Pulmonary artery endothelial cell (primary cell): ENCODE measurements at places on chromosomes 5 and 9. TPM values are rescaled to one million over a fixed set of nuclear protein-coding genes. Genes with fewer than 3 reads are reported as not detected.

Gene TOR4A
- total RNA-seq, result 28.9 and 35.3 TPM in 2 replicates

Gene SVEP1
- 0.20 and 0.46 TPM in 2 replicates for total RNA-seq

Gene MRRF
- 41.3 and 42.6 TPM in 2 replicates for total RNA-seq

Gene CRHBP
- 0.18 TPM in 1 of 2 replicates, not detected in the other for total RNA-seq

Gene ARID3C
- 0.07 and 0.13 TPM in 2 replicates for total RNA-seq

Gene LTC4S
- total RNA-seq, result 0.46 and 0.66 TPM in 2 replicates

Gene TRIP13
- total RNA-seq, result 37.9 and 53.7 TPM in 2 replicates

Gene RLN2
- total RNA-seq, result 0.35 TPM in 1 of 2 replicates, not detected in the other

Gene PLEKHG4B
- total RNA-seq, result not detected in 2 replicates

Gene BRINP1
- total RNA-seq, result 0.11 TPM in 1 of 2 replicates, not detected in the other

Gene TTC39B
- total RNA-seq, result 4.4 and 5.2 TPM in 2 replicates

Gene LCN1
- not detected in 2 replicates for total RNA-seq

Gene ZNF484
- 10.0 and 16.1 TPM in 2 replicates for total RNA-seq

Gene ANKRD20A1
- 1.3 and 1.6 TPM in 2 replicates for total RNA-seq

Gene HMCN2
- total RNA-seq, result under 0.01 TPM in 2 replicates

Gene ZNG1F
- total RNA-seq, result 14.7 and 20.4 TPM in 2 replicates

Gene CNTNAP3
- 61.0 and 98.1 TPM in 2 replicates for total RNA-seq

Gene OTULINL
- total RNA-seq, result 0.07 and 0.14 TPM in 2 replicates

Gene ZER1
- 12.2 and 14.1 TPM in 2 replicates for total RNA-seq

Gene ASS1
- total RNA-seq, result 3.0 and 6.9 TPM in 2 replicates

Gene CCDC171
- 0.86 and 1.1 TPM in 2 replicates for total RNA-seq

Gene CCNI2
- 0.04 TPM in 1 of 2 replicates, not detected in the other for total RNA-seq

Gene LHX3
- total RNA-seq, result not detected in 2 replicates

Gene MEF2C
- total RNA-seq, result 33.2 and 34.3 TPM in 2 replicates

Gene HTR1A
- not detected in 2 replicates for total RNA-seq

Gene FGF18
- total RNA-seq, result 0.07 TPM in 1 of 2 replicates, not detected in the other

Gene CYSRT1
- total RNA-seq, result 0.11 and 0.46 TPM in 2 replicates

Gene ISL1
- not detected in 2 replicates for total RNA-seq

Gene OSMR
- 14.6 and 17.0 TPM in 2 replicates for total RNA-seq

Gene RPL35
- total RNA-seq, result 1,491 and 1,946 TPM in 2 replicates

Gene BTNL9
- 0.04 and 0.07 TPM in 2 replicates for total RNA-seq

Gene HSPA4
- total RNA-seq, result 120 and 163 TPM in 2 replicates

Gene NTNG2
- total RNA-seq, result 0.20 and 0.92 TPM in 2 replicates

Gene ZNF483
- 1.4 and 1.9 TPM in 2 replicates for total RNA-seq

Gene IQGAP2
- 4.4 and 8.3 TPM in 2 replicates for total RNA-seq
